ENCODE measurements at places on chromosomes 4 and X.

DNA sequence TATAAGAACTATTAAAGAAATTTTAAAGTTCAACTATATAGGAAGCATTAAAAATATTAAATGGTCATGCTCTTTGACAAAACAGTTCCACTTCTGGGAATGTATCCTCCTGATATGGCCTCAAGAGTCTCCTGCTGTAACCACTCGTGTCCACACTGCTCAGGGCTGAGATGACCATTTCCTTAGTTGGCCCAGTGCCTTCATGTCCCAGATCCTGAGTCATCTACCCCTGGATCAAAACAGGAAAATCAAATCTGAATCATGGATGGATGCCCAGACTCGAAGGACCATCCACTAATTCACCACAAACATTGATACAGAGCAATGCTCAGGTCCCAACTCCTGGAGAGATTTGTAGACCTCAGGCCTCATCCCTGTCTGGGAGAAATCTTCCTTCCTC is 44.7 kb downstream of the GPRASP3 start:
- DNase-seq, result peak; percentile 33

- DNase-seq, result no peak
Observed at GRCh38 chr4:87654487-87655044, 4.5 kb downstream of the DMP1 start.

DNA sequence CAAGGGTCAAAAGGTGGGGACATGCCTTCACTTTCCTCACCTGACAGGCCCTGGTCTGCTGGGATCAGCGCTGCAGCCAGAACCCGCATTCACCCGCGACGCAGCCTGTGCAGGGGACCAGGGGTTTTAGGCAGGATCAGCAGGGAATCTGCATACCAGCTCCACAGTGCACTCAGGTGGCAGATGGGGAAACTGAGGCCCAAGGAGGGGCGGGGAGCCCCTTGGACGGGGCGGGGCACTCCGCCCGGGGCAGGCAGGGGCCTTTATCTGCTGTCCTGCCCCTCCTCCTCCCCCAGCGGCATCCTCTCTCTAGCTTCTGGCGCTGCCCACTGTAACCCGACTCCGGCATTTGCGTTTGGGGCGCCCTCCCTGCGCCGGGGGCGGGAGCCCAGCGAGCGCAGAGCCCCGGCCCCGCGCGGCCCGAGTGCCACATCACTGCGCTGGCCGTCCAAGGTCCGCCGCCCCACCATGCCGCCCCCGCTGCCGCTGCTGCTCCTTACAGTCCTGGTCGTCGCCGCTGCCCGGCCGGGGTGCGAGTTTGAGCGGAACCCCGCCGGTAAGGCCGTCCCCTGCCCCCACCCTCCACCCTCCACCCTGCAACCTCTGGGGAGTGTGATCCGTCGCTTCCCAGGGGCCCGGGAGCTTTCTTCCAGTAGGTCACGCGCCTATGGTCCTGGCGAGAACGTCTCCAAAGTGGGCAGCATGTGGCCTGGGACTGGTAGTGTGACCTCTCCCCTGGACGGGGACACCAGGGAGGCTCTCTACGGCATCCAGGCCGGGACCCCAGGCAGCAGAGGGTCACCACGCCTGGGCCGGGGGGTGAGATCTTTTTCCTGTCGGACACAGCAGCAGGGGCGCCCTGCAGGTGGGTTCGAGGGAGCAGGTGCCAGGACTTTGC is at the start of gene CPZ:
Gene CPZ, plus strand, starts transcription at position 400 of the 898 bp plus-strand sequence. Its CDS starts 69 bp downstream, at position 469.
- peak; percentile 68 for DNase-seq

- DNase-seq, result no peak
Observed at GRCh38 chr4:84379917-84380641, 119.0 kb downstream of the NKX6-1 start.

GRCh38 chrX:74902806-74903205 is 22.4 kb downstream of the NEXMIF start:
- no peak for DNase-seq

DNA sequence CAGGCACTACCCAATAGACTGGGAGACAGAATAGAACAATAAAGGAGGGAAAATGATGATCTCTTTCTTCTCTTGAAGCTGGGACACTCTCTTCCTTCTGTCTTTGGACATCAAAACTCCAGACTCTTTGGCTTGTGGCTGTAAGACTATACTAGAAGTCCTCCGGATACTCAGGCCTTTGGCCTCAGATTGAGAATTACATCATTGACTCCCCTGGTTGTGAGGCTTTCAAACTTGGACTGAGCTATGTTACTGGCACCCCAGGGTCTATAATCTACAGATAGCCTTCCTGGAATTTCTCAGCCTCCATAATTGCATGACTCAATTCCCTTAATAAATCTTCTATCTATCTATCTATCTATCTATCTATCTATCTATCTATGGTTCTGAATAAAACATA is 294.2 kb upstream of the CT83 start:
- no peak for DNase-seq

DNA sequence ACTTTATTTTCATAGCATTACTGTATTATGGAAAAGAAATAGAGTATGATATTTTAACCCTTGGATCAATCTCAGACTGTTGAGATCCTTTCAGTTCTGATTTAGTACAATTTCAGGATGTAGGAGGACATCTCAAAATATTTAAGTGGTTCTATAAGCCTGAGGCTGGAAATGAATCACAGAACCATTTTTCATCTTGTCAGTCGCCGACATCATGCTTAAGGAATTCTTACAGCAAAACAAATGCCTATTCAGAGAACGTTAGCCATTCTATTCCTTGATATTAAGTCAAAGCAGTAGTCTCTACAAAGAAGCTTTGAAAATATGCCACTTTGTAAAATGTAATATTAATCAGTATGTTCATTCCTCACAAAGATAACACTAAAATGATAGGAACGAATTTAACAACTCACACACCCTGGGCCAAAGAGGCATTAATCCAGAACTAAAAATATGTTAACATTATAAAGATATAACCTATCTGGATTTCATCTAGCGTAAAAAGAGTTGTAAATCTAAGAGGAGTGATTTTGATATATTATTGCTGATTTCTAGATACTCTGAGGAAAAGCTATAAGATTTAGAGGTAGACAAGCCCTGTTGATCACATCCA is 152.0 kb downstream of the GASK1B start:
- peak; percentile 13 for DNase-seq

Measured in AG08396 (cell line).